ENCODE measurements at places on chromosomes 1 and 21.
A peak's percentile ranks its signal among the peaks of the same experiment; 100 is the strongest.

DNA sequence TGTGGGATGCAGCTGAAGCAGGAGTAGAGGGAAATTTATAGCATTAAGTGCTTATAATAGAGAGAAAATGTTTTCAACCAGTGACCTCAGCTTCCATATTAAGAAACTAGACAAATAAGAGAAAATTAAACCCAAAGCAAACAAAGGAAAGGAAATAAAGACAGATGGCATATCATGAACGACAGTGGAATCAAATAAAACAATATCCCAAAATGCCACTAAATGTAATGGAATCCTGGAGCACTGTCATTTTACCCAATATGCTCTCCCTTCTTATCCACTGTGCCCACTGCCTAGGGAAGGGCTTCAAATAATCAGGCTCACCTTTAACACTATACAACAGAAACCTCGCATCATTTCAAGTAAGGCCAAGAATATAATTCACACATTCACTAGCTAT, 12.4 kb upstream of the CCN1 start:
- DNase-seq, result no peak

GRCh38 chr1:4027492-4028138, 127.5 kb upstream of the C1orf174 start:
- DNase-seq, result no peak

GRCh38 chr1:87182611-87183010, 146.1 kb upstream of the LMO4 start:
- no peak for DNase-seq

DNA sequence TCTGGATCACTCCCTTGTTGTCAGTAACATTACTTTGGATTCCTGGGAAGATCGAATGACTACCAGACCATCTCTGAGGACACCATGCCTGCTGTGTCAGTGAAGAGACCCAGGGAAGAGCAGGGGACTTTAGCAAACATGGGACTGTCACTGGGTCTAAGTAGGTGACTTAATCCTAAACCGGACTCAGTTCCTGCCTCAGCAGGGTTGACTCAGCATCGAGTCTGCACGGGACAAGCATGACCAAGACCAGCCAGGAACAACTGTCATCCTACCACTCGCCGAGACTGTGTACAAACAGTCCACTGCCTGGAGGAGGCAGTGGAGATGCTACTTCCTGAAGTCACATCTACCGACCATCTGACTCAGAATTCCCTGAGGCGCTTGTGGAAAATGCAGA, 53.2 kb upstream of the RAB4A start:
- DNase-seq, result no peak

DNA sequence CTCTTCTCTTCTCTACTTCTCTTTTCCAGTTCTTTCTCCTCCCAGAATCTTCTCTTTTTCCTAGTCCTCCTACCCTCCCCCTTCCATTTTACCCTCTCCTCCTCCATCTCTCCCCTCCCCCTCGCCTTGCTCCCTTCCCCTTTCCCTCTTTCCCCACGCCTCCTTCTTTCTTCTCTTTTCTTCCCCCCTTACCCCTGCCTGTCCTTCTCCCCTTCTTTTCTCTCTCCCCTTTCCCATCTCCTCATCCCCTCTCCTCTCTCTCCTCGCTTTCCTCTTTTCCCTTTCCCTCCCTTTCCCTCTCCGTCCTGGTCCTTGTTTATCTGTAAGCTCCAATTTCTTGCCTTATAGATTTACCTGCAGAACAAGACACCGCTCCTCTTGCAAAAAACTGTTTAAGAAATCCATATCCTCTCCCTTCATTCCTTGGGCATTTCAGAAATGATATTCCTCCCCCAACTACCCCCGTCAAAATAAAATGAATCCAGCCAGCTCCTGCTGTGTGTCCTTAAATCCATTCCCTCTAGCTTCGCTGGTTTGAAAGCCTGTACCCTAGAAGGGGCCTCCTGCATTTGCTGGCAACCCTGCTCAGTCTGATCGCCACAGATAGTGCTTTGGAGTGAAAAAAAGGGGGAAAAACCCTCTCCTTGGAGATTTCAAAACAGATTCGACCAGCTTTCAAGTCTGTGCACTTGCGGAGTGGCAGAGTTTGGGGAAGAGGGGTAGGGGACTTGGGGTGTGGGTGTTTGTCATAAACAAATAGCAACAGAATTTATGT, 89.4 kb downstream of the PAPPA2 start:
- DNase-seq, result no peak

DNA sequence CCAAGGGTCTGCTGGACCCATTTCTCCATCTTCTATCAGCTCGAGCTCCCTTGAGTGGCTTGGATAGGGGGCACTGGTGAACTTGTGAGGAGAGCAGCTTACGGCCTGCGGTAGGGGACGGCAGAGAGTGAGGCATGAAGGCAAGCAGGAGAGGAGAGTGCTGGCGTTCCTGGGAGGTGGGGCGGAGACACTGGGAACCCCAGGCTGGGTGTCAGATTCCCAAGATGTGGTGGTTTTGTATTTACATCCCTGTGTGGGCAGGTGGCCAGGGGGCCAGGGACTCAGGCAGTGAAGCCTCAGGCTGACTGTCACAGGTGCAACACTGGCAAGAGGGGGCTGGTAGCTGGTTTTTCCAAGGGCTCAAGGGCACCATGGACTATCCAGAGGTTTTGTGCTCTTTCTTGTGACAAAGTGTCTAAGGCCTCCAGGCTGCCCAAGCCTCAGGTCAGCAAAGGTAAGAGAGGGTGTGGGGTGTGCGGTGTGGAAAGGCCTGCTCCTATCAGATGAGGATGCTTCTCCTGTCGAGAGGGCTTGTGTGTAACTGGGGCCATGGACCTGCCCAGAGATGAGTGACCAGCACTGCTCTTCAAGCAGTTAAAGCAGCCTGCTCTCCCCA, 45.1 kb upstream of the ROR1 start:
- no peak for DNase-seq

- DNase-seq, result peak; percentile 48
Measured at GRCh38 chr1:53195246-53196016, 1.2 kb upstream of the CPT2 start.

- no peak for DNase-seq
Measured at GRCh38 chr1:45573231-45573804, 10.5 kb upstream of the NASP start.

- no peak for DNase-seq
Measured at GRCh38 chr1:18058206-18058921, 49.2 kb upstream of the IGSF21 start.

- no peak for DNase-seq
Measured at GRCh38 chr1:214638997-214639396, 36.0 kb downstream of the CENPF start.

DNA sequence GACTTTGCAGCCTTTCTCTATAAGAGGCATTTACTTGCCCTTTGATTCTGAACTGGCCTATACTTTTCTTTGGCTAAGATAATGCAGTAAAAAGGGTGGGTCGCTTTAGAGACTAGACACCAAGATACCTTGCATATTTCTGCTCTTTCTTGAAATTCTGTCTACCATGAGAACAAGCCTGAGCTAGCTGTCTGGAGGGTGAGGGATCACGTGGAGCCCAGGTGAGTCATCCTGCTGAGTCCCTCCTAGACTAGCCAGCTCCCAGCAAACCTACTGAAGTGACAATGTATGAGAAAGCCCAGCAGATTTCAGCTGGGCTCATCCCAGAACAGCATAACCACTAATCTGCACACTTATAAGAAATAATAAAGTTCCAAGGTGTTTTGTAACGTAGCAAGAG, 408.0 kb upstream of the KAZN start:
- DNase-seq, result no peak

GRCh38 chr1:163896001-163896400, 574.2 kb downstream of the NUF2 start:
- no peak for DNase-seq

- peak; percentile 67 for DNase-seq
Measured at GRCh38 chr1:44780583-44781121, 5.3 kb downstream of the RPS8 start.

DNA sequence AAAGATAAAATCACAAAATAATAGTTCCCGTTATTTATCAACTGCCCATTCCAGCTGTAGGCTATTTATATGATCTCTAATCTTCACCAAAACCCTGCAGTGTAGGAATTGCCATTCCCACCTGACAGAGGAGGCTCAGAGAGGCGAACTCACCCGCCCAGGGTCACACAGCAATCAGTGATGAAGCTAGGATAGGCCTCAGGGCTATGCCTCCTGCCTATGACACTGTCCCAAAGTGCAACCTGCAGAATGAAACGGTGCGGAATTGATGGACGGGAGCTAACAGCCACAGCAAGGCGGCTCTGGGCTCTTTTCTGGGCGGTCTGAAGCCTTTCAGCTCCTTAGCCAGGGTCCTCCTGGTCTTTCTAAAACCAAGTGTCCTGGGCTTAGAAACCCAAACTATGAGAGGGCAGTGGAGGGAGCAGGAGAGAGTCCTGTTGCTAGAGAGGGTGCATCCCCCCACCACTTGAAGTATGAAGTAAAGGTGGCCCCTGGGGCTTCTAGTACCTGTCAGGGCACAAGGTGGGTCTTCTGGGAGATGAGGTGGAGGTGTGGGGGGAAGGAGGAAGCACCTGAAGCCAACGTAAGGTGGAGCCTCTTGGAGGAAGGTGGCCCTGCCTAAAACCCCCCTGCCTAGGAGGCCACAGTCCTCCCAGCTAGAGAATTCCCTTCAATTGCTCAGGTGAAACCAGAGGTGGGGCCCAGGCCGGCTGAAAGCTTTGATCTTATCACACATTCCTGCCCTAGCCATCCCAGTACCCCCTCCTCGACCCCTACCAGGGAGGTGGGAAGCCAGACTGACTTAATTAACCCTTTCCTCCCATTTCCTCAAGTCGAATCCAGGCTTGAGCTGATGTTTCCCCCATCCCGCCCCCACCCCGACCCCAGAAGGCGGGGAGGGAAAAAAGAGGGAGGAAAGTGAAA, 14.8 kb downstream of the HSPG2 start:
- no peak for DNase-seq

- DNase-seq, result no peak
Measured at GRCh38 chr1:187474336-187474735, 645.6 kb downstream of the PLA2G4A start.

DNA sequence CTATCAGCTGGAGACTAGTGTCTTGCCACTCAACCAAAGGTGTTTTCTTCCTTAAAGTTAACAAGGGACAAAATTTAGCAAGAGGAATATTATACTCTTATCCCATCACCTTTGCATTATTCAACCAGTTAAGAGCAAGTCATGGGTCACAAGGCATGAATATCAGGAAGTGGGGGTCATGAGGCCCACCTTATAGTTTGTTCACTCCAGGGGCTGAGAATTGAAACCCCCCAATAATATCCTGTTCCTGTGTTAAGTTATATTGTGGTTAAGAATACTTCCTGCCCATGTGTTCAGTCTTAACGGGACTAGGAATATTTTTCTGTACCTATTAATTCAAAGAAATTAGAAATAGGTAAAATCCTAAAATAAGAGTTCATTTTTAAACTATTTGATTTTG, 239.7 kb downstream of the S1PR1 start:
- no peak for DNase-seq

GRCh38 chr1:54331091-54331772, 75.0 kb downstream of the SSBP3 start:
- no peak for DNase-seq

DNA sequence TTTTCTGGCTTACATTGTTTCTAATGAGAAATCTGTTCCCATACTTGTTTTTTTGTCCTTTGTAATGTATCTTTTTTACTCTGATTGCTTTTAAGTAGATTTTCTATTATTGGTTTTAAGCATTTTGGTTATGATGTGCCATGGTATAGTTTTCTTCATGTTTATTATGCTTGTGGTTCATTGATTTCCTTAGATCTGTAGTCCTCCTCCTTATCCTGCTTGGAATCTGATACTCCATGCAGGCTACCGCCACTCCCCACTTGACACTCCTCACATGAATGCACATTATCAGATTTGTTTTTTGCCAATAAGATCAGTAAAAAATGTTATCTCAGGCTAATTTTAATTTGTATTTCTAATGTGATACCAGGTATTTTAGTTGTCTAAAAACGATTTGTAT, 20.8 kb downstream of the UROD start:
- no peak for DNase-seq
